Fibroblast of the aortic adventitia (primary cell): ENCODE measurements at places on chromosomes 6 and 20. TPM values are rescaled to one million over a fixed set of nuclear protein-coding genes. Genes with fewer than 3 reads are reported as not detected.

DLL1 gene
- 0.09 and 4.9 TPM in 2 replicates for total RNA-seq

PPP1R16B gene
- 0.09 and 0.33 TPM in 2 replicates for total RNA-seq

- no peak for DNase-seq
Observed at GRCh38 chr20:21175433-21175832, 49.6 kb downstream of the KIZ start.

GRCh38 chr6:46948699-46949098 lies 27.0 kb upstream of the ADGRF5 start:
- no peak for DNase-seq

GRCh38 chr6:93059911-93060310 lies 359.4 kb downstream of the EPHA7 start:
- DNase-seq = no peak
